ENCODE measurements at places on chromosomes 6 and 20.
A peak's percentile ranks its signal among the peaks of the same experiment; 100 is the strongest.

- no peak for DNase-seq
Observed at GRCh38 chr20:8187740-8188139, 55.7 kb downstream of the PLCB1 start.

DNA sequence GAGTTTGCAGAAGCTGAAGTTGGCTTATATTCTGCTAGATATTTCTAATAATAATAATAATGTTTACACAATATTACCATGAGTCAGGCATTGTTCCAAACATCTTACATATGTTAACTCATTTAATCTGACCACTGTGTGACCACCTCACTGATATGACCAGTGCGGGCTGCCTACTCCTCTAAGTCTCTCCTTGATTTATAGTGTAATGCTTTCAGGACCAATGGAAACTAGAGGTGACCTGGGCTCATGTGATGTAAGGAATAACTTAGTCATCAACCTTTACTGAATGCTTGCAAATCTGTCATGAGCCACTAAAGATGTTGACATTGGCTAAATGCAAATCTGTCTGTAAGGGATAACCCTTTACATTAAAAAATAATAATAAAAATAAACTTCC lies 51.1 kb upstream of the GPR6 start:
- DNase-seq, result no peak

- DNase-seq, result no peak
Observed at GRCh38 chr6:8674126-8674525, 238.8 kb upstream of the SLC35B3 start.

GRCh38 chr6:27957516-27957915 lies 475 bp downstream of the OR2B6 start:
- DNase-seq, result no peak

DNA sequence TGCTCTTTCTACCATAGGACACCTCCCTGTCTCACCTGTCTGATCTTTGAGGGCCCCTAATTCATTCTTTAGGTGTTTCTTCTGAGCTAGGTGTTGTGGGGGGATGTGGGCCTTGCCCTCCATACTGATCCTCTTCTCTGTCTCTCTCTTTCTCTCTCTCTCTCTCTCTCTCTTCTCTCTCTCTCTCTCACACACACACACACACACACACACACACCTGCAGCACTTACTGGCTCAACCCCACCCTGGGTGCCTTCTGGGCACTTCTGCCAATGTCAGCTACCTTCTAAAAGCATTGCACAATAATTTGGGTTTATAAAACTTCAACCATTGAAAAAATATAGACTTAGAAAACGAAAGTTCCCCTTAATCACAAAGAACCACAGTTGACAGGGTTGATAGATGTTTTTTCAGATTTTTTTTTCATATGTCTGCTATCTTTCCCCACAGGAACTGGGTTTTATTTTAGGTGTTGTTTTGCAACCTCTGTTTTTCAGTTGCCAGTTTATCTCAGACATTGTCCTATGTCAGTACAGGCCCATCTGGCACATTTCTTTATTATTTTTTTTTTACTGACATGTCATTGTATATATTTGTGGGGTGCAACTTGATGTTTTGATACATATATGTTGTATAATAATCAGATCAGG lies 28.1 kb downstream of the PKIG start:
- no peak for DNase-seq

- DNase-seq, result no peak
Observed at GRCh38 chr20:51862796-51863195, 60.5 kb upstream of the SALL4 start.

GRCh38 chr6:168031411-168031971 lies 34.0 kb downstream of the KIF25 start:
- no peak for DNase-seq

- DNase-seq, result no peak
Observed at GRCh38 chr6:55255113-55255512, 72.2 kb upstream of the GFRAL start.

GRCh38 chr6:39685489-39685826 lies 39.8 kb downstream of the KIF6 start:
- no peak for DNase-seq

GRCh38 chr6:44064089-44064947 lies 62.9 kb downstream of the MRPL14 start:
- DNase-seq, result no peak

DNA sequence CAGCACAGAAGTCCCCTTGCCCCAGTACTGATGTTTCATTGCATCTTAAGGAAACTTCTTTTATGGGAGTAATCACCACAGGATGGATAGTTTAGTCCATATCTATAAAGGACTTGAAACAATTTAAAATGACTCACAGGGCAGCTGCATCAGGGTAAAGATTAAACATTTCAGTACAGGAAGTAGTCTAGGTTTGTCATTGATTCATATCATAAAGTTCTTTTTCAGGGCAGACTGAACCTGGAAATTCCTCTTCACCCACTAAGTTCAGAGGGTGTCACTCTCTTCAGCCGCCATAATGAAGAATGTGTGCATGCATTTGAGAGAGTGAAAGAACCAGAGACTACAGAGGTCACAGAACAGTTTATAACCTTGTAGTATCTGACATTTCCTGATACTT lies 296.3 kb upstream of the JAG1 start:
- no peak for DNase-seq

DNA sequence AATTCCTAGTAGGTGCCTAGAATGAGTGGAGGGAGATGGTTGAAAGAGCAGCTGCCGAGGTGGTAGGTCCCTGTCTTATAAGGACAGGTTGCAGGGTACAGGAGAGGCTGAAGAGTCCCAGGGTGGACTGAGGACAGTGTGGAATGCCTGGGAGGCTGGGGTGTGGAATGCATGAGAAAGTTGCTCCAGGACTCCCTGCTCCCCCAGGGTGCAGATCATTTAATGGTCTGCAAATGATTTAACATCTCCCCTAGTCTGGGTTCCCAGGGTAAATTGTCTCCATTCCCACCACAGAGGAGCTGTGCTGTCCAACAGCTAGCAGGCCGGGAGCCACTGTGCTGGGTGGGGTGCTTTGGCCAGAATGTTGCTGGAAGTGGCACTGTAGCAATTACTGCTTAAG lies 76.0 kb downstream of the CD83 start:
- DNase-seq, result no peak

DNA sequence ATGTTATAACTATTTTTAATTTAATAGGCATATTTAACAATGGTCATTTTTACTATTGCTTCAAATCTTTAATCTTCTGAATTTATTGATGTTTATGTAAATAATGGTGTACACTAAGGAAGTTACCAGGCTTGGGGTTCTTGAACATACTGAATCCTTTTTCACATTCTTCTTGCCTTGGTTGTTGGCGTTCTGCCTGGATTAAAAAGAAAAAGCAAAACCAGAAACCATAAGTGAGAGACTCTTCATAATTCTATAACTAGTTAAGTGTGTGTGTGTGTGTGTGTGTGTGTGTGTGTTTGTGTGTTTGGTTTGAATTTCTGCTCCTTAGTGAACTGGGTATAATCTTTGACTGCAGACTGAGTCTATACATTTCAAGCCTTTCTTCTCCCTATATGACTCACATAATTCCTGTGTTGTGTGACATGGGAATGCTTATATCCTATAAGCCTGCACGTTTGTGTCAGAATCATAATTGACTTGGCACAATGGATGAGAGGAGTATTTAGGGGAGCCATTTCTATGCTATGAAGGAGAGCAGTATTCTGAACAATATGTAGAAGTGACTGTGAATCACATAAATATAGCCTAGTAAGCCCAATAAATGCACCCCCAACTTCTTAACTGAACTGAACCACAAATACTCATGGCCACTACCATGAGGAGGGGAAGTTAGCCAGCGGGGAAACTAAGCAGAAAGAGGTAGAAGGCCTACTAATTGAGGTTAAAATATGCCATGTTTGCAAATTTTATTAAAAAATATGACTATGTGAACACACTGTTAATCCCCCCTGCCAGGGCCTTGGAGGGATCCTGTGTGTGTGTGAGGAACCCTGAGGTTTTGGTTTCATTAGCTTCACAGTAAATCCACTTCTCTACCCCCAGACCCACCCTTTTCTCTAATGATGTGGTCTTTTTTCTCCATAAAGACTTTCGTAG lies 425.5 kb downstream of the BCKDHB start:
- DNase-seq, result no peak

- DNase-seq, result no peak
Observed at GRCh38 chr6:165689699-165690098, 26.7 kb upstream of the PDE10A start.

DNA sequence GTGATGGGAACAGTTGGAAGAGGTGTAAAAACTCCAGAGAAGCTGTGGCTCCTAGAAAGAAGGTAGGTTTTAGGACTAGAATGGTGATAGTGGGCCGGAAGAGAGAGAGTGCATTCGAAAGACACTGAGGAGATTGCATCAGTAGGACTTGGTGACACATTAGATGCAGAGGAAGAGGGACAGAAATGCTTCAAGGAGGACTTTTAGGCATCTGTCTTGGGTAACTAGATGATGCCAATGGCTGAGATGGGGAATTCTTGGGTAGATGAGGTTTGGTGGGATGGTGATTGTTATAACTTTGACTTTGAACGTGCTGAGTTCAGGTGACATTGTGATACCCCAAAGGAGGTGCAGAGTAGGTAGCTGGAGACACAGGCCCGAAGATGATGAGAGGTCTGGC lies 196.5 kb downstream of the GMPR start:
- no peak for DNase-seq

DNA sequence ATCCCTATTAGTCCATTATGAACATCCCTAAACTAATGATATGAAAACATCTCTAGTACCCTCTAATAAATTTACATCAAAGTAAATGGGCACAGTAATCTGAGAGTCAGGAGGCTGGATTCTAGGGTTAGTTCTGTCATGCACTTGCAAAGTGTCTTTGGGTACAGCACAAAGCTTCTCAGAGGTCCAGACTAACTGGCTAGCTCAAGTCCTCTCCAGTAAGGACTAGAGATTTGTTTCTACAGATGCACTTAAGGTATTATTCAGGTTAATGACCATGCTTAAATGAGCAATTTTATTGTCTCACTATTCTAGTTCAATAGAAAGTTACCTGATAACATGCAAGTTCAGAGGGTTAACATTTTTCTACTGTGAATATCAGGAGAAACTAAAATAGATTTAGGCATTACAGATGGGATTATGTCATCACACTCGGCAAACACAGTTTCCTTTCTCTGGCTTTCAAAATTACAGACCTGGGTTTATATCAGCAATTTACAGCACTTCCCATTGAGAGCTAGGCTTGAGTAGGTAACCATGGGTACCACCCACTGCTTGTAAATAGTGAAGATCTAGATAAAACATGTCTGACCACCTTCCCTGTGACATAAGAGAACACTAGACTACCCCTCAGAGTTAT lies 402.9 kb upstream of the RUNX2 start:
- no peak for DNase-seq

- DNase-seq, result peak; percentile 73
Observed at GRCh38 chr6:24581084-24581669, 64.8 kb downstream of the KIAA0319 start.

DNA sequence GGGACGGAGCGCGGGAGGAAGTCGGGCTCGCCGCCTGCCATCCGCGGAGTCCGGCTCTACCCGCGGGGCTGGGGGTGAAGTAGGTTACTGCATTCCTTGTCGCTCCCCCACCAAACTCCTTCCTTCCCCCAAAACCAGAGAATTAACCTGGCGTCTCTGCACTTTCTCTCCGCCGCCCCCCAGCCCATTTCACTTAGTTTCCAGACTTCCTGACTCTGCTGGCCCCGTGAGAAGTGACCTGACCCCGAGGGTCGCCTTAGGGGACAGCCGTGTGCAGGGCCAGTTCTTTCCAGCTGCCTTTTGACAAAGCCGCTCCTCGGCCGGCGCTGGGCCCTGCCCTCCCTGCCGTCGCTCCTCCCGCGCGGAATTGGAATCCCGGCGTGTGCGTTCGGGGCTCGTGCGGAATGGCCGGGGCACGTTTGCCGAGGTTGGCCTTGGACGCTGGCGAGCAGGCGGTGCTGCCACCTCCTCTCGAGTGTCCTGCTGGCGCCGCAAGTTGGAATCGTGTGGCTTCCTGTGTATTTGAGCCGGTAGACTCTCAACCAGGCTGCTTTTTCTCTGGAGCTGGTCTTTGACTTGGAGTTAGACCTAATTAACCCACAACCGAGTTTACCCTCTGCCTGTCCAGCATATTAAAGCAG lies 650 bp downstream of the DCBLD1 start:
- peak; percentile 19 for DNase-seq

DNA sequence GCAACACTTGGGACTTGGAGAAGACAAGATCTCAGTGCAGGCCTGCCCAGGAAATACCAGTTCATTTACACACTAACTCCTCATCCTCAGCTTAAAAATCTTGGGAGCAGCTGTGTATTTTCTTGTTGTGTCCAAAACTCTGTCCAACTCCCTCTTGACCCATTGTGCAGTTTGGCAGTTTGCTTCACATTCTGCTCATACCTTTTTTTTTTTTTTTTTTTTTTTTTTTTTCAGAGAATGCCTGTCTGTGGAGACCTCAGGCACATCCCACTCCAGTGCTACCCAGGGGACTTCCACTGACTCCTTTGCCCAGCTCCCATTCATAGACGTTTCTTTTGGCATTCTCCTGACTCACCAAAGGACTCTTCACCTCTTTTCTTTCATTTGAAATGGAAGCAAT lies 265.8 kb upstream of the TCF21 start:
- no peak for DNase-seq

DNA sequence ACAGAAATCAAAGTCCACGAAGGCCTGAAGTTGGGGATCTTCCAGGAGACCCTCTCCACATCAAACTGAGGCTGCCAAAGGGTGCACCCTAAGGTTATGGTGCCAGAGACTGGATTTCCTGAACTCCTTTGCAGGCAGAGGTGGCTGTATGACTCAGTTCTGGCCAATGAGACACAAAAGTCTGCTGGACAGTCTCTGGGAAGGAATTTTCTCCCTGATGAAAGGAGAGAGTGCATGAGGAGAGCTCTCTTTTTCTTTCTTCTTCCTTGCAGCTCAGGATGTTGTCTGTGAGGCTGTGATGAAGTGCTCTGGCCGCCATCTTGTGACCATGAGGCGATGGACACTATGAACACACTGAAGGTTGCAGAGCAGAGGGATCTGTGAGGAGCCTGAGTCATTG lies 85.2 kb downstream of the MDGA1 start:
- DNase-seq, result no peak

DNA sequence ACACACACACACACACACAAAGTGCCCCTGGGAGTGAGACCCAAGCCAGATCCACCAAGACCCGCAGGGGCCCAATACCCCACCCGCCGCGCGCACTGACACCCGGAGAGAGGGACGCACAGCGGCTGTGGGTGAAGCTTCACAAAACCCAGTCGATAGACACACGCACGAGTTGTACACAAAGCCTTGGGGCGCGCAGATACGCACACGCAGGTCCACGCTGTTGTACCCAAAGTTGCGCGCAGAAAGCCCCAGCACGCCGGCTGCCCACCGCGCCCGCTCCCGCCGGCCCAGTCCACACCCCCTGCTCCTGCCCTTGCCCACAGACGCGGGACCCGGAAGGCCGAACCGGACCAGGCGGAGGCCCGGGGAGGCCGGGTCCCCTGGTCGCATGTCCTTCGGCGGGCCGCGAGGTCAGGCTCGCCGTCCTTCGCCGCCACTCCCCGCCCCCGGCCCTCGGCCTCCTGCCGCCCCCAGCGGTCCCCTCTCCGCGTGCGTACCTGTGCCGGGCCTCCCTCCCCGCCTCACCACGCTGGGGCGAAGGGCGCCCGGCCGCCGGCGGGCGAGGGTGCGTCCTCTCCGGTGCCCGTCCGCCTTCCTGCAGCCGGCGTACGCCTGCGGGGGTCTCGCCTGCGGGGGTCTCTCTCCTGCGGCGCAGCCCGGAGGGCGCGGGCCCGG lies at the start of gene TMEM74B:
Gene TMEM74B, minus strand, starts transcription at position 344 of the 678 bp plus-strand sequence. CDS start 1,180 bp downstream, outside the sequence.
- no peak for DNase-seq

GRCh38 chr20:53963635-53964034 lies 106.8 kb downstream of the BCAS1 start:
- no peak for DNase-seq

All from stimulated activated CD4-positive, alpha-beta T cell treated with anti-CD3 and anti-CD28 coated beads, Interleukin-4, amount 100 ng/mL, for 4 hours (primary cell).